ENCODE measurements at places on chromosomes 4 and X.

DNA sequence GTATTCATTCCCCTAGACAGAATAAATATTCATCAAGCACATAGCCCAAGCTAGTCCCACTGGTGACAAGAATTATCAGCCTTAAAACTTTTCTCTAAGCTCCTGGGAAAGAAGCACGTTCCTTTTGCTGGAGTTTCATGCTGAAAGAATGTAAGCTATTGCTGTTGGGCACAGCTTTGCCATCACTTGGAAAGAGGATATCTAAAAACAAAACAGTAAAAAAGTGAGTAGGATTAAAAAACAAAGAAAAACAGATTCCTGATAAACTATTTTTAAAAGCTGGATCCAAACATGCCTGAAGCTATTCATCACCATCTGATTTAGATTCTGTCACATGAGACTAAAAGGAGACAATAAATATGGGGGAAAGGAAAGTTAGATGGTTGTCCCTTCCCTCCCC is 176.8 kb downstream of the SCFD2 start:
- no peak for DNase-seq
- H3K36me3 ChIP-seq, result no peaks in the 10 kb centered on the region
- peaks cover 44% of the 10 kb centered on the region for H3K4me1 ChIP-seq
- peak overlapping the region; percentile 78 for H3K27ac ChIP-seq

- DNase-seq, result no peak
- H3K4me3 ChIP-seq, result no peak overlapping the region
- H3K36me3 ChIP-seq, result no peaks in the 10 kb centered on the region
- no peaks in the 10 kb centered on the region for H3K27me3 ChIP-seq
These were observed 2222.3 kb upstream of the AGA start for GRCh38 chr4:179664430-179665027.

DNA sequence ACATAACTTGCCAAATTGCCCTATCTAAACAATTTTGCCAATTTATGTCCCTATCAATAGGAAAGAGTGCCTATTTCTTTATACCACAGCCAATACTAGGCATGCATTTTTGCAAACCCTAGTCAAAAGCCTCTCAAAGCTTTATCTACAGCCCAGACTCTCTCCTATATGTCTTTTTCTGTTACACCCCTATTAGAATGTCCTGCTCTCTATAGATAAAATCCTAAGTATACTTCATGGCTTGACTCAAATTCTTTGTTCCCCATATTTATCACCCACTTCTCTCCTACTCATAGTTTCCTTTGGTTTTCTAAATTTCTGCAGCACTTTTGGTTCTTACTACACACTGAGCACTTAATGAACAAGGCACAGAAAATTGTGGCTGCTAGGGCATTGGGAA is 38.0 kb downstream of the NUP62CL start:
- H3K4me3 ChIP-seq, result no peak overlapping the region
- no peaks in the 10 kb centered on the region for H3K27me3 ChIP-seq
- DNase-seq, result no peak
- no peak overlapping the region for H3K27ac ChIP-seq

- no peak for DNase-seq
- no peaks in the 10 kb centered on the region for H3K27me3 ChIP-seq
- no peaks in the 10 kb centered on the region for H3K36me3 ChIP-seq
These were observed 1.0 kb downstream of the SH3KBP1 start for GRCh38 chrX:19886375-19886774.

- no peaks in the 10 kb centered on the region for H3K36me3 ChIP-seq
- H3K4me3 ChIP-seq, result no peak overlapping the region
- H3K27me3 ChIP-seq, result no peaks in the 10 kb centered on the region
- no peak overlapping the region for H3K27ac ChIP-seq
- H3K4me1 ChIP-seq, result no peaks in the 10 kb centered on the region
These were observed 31.6 kb downstream of the MTHFD2L start for GRCh38 chr4:74189331-74190043.

All from thoracic aorta (tissue), 2 donors.